ENCODE measurements at places on chromosomes 16 and 17.

DNA sequence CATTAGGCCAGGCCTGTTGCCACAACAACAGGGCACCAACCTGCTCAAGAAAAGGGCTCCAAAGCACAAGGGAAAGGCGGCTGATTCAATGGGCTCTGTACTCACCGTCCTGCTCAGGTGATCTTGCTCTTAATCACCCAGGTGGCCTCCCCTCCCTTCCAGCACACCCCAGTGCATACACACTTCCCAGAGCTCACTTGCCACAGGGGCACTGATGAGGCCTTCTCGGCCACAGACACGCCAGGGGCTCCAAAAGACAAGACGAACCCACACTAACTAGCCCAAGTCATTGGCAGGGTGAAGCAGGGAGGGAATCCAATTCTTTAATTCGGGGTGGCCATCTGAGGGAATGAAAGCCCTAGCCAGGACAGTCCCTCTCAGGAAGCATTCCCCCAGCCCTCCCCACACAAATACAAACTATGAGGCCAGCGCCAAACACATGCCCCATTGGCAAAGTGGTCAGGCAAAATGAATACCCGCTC lies 1.4 kb downstream of the MYO18A start:
- no peak for DNase-seq

DNA sequence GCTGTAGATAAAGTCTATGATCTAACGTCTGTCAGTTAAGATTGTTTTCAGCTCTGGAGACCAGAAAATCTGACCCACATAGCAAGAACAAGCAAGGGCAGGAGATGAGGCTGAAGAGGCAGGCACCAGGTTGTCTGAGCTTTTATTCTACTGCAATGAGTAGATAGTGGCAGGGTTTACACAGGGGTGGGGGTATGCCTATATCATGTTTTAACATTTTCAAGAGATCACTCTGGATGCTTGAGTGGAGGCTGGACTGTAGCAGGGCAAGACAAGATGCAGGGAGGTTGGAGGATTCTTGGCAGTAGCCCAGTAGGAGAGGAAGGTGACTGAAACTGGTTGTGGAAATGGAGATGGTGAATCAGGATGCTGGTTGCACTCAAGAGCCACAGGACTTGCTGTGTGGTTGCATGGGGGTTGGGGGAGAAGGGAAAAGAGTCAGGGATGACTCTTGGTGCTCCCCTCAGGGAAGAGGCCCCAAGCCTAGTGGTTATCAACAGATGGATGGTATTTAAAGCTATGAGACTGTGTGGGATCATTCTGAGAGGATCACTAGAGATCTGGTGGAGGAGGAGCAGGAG lies 143.1 kb upstream of the KCNJ18 start:
- DNase-seq = no peak

DNA sequence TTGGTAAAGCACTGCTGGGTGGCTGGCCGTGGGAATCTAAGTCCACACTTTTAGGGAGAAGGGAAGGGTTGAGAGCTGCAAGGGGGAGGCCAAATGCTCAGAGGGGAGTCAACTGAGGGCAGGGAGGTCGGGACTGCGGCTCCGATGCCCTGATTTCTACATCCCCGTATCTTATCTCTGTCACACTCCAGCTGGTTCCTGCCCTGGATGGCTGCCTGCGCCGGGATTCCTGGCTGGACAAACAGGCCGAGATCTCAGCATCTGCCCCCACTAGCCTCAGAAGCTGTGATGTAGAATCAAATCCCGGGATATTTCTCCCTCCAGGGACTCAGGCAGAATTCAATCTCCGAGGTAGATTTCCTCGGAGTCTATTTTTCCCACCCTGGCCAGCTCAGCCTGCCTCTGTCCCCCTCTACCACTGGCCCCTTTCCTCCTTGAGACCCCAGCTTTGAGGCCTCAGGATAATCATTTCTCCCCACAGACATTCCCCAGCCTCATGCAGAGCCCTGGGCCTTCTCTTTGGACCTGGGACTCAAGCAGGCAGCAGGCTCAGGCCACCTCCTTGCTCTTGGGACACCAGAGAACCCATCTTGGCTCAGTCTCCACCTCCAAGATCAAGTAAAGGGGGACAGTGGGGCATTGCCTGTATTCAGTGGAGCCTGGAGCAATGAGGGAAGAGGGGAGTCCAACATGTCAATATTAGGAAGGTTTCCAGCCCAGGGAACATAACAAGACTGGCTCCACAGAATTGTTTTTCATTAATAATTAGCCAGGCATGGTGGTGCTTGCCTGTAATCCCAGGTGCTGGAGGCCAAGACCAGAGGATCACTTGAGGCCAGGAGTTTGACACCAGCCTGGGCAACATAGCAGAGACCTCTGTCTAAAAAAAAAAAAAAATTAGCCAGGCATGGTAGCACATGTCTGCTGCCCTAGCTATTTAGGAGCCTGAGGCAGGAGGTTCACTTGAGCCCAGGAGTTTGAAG lies 1.8 kb downstream of the SHBG start:
- DNase-seq = no peak

DNA sequence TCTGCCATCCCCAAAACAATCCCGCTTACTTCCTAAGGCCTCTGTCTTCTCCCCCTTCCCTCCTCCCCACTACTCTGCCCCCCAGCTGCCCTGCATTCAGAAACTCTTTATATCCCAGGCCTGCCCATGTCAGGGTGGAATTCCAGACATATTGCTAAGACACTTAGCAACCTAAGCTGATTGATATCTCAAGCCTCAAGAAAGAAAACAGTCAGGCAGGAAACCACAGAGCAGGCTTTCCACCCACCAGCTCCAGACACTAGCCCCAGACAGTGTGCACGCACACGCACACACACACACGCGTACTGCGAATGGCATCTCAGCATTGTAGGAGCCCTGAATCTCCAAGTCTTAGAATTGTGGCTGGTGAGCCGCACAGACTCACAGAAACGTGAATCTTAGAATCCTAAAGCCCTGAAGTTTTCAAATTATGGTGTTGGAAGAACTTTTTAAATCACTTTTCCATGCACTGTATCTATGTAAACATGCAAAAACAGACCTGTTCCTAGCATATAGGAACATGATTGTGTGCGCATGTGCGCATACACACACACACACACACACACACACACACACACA lies 8.8 kb upstream of the LPCAT2 start:
- DNase-seq = no peak

Measured in CD4-positive, alpha-beta T cell (primary cell).